ENCODE measurements at places on chromosomes 13 and 19.

GRCh38 chr13:97695684-97696083 is 257.8 kb upstream of the IPO5 start:
- DNase-seq = no peak

GRCh38 chr13:26476111-26476781 is 81.2 kb upstream of the WASF3 start:
- DNase-seq = no peak

DNA sequence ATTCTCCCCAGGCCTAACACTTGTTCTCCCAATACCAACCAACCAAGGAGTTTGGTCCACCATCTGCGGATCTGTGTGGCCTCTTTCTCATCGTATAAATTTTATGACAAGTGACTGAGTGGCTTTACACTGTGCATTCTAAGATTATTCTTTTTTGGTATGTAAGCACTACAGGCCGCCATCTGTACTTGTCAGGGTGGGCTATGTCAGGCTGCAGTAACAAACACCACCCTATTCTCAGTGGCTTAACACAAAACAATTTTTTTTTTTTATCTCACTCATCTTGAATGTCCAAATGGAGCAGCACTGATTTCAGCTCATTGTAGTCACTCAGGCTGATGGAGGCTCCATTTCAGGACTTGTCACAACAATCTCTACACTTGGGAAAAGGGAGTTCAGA is 412.7 kb upstream of the MIR17HG start:
- DNase-seq = no peak

GRCh38 chr13:51539887-51540286 is 44.4 kb upstream of the WDFY2 start:
- DNase-seq = no peak

DNA sequence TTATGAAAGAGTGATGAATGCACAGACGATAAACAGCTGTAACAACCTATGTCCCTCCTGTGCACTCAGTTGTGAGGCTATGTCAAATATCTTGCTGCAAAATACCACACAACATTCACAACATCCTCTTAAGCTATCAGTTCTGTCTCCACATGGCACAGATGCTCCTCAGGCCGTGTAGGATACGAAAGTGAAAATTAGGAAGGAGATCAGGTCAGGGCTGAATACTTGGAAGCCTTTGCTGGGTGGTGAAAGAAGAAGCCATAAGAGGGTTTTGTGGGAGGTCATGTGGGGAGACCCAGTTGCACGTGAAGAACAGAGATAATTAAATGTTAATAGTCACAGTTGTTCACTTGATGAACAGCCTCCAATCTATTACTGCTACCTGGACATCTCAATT is 58.9 kb downstream of the RXFP2 start:
- no peak for DNase-seq

- DNase-seq = no peak
These were observed 387.6 kb downstream of the SLITRK6 start for GRCh38 chr13:85411591-85411990.

GRCh38 chr13:108313382-108313781 is 43.9 kb downstream of the TNFSF13B start:
- no peak for DNase-seq

GRCh38 chr13:93233997-93234416 is 7.4 kb downstream of the GPC6 start:
- DNase-seq = no peak

- DNase-seq = no peak
These were observed 84.3 kb downstream of the NUFIP1 start for GRCh38 chr13:44904967-44905366.

DNA sequence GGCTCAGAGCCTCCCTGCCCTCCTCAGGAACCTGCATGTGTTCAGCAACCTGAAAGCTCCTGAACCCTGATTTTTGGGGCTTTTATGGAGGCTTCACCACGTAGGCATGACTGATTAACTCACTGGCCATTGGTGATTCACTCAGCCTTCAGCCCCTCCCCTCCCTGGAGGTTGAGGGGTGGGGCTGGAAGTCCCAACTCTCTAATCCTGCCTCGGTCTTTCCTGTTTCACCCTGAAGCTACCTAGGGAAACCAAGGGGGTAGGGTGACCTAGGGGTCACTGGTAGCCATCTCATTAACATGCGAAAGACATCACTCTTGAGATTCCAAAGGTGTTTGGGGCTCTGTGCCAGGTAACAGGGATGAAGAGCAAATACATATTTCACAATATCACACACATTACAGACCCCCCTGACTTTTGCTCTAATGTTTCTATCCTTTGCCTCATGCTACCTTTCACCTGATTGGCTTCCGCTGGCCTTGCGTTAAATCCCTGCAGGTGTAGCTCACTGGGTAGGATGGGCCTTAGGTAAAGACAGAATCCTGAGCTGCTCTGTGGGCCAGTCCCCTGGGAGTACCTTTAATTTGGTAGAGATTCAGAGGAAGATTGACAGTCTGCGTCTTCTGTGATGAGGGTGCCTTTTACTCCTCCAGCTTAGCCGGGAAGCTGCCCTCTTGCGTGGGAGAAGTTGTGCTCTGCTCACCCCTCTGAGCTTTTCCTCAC is 260.6 kb downstream of the ATP8A2 start:
- DNase-seq = no peak

- no peak for DNase-seq
These were observed 9.3 kb upstream of the NALCN start for GRCh38 chr13:101425623-101426022.

DNA sequence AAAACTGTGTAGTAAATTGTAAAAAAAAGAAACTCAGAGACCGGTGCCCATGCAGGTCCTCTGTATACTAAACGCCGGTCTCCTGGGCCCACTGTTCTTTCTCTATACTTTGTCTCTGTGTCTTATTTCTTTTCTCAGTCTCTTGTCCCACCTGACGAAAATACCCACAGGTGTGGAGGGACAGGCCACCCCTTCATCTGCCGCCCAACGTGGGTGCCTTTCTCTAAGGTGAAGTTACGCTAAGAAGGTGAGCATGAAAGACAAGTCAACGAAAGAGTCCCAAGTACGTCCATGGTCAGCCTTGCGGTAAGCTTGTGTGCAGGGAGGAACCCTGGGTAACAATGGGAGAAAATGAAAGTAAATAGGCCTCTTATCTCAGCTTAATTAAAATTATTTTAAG is 48.0 kb upstream of the WASF3 start:
- no peak for DNase-seq

GRCh38 chr13:85632526-85633195 is 166.6 kb downstream of the SLITRK6 start:
- DNase-seq = no peak

DNA sequence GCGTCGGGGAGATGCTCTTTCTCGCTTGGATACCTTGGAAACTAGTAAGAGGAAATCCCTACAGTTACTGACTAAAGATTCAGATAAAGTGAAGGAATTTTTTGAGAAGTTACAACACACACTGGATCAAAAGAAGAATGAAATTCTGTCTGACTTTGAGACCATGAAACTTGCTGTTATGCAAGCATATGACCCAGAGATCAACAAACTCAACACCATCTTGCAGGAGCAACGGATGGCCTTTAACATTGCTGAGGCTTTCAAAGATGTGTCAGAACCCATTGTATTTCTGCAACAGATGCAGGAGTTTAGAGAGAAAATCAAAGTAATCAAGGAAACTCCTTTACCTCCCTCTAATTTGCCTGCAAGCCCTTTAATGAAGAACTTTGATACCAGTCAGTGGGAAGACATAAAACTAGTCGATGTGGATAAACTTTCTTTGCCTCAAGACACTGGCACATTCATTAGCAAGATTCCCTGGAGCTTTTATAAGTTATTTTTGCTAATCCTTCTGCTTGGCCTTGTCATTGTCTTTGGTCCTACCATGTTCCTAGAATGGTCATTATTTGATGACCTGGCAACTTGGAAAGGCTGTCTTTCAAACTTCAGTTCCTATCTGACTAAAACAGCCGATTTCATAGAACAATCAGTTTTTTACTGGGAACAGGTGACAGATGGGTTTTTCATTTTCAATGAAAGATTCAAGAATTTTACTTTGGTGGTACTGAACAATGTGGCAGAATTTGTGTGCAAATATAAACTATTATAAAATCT is 2.7 kb upstream of the KCNRG start:
- DNase-seq = no peak

- DNase-seq = no peak
These were observed 20.0 kb downstream of the UCHL3 start for GRCh38 chr13:75569576-75569975.

GRCh38 chr19:4705413-4706131 is 18.1 kb downstream of the DPP9 start:
- no peak for DNase-seq

DNA sequence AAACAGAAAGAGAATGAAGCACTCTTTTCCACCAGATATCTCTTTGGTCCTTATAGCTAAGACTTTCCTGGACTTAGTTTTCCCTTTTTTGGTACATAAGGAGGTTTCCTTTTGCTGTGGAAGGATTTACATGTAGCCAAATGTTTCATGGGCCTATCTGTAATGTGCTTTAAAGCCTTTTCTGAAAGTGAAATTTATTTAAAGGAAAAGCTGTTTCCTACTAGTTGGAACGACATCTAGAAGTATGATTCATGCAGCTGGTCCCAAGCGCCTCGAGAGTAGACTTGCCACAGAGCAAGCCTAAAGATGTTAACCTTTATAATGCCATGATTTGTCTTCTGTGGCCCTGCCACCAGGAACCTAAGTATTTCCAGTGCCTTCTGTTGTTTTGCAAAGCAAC is 390.3 kb downstream of the DLEU7 start:
- no peak for DNase-seq

DNA sequence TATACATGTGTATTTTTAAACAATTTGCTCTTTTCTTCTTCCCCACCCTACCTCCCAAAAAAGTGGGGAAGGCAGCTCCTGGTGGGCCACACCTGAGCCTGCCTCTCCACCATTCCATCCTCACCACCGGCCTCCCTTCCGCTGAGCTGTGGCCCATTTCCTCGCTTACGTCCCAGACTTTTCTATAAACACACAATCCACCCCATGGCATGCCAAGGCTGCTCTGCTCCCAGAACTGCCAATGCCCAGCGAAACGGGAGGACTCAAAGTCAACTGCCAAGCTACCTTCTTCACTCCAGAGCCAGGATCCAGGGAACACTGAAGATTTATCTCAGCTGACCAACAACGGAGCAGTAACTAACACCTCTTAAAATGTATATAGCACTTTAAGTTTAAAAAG is 2.8 kb downstream of the N4BP2L1 start:
- no peak for DNase-seq

GRCh38 chr19:4871711-4872110 is 4.2 kb upstream of the PLIN3 start:
- DNase-seq = no peak

GRCh38 chr19:2429917-2430535 is 2.6 kb upstream of the TIMM13 start:
- no peak for DNase-seq

DNA sequence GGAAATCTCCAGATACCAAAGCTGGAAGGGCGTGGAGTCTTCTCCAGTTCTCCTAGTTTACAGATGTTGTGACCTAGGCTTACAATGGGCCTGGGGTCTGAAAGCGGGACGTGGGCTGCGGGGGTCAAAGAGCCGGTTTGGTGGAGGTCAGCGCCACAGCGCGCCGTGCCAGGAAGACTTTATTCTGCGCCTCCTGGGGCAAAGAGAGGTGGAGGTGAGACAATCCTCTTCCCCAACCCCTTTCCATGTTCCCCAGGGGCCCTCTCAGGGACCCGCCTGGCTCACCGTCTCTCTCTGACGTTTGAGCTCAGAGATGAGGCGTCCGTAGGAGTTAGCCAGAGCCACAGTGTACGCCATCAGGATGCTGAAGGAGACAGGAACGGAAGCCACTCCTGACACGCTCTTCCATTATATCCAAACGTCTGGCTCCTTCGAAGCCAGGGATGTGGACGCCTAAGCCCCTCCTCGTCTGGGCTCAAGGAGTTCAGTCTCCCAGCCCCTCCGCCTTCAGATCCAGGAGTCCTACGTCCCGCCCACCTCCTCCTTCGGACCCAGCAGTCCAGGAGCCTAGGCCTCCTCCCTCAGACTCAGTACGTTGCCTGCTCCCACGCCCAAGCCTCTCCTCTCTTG is 776 bp upstream of the LENG1 start:
- no peak for DNase-seq

DNA sequence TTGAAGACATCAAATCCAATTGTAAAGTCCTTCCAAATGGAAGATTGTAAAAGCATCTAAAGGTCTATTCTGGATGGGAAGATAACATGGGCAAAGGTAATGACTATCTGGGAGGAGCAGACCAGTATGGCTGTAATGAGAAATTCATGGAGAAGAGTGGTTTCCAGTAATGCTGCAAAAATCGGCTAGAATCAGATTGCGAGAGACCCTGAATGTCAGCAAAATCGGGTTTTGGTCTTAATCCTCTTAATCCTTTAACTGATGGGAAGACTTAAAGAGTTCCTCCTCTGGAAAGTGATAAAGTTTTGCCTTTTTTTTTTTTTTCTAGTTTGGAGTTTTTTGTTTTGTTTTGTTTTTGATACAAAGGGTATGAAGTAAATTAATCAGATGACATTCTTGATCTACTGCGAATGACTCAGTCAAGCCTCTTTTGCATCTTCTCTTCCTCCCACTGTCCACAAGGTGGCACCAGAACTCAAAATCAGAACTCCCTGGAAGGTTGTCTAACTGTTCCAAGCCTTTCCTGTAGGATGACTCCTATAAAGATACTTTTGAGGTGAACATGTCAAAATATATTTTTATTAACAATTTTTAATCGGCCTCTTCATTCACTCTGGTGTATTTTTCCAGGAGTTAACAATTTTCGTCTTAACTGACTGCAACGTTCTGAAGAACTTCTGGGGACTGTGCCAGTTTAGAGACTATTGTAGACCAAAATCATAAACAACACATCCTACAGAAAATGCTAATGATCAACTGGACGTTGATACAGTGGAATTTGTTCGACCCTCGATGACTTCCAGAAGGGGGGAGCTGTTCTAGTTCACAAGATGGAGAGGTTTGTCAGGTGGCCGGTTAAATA is 213.3 kb upstream of the MIR17HG start:
- DNase-seq = no peak
